ENCODE measurements at places on chromosomes 6 and 20.

- H3K36me3 ChIP-seq, result no peaks in the 10 kb centered on the region
- H3K27ac ChIP-seq, result peak overlapping the region; percentile 48
- H3K4me1 ChIP-seq, result no peaks in the 10 kb centered on the region
- no peak for DNase-seq
- no peak overlapping the region for H3K4me3 ChIP-seq
Measured at GRCh38 chr6:141164042-141164743, 968.5 kb upstream of the GJE1 start.

DNA sequence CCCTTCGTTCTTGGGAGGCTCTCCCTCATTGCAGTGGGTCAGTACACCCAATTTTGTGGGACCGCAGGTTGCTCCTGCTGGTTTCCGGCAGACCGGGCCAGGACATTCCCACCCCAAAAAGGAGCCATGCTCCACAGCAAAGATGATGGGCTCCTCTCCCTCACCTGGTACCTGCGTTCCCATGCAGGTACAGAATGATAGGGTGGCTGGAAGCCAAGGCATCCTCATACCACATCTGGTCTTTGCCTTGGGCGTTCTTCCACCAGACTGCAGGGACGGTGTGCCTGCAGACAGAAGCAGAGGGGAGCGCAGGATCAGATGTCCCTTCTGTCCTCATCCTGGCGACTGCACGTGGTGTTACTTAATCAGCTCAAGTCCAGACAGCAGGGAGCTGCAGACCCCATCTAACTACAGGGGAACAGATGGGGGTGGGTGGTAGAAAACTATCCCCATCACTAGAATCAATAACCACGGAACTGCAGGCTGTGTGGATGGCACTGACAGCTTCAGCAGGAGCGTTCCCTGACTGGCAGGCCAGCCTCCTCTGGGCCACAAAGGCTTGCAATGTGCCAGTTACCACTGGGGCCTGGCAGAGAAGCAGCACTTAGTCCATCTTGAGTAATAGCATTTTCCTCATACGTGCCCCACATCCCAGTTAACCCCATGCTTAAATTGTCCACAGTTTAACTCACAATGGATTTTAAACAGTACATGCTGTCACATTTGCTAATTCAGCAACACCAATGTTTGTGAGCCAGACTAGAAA lies 70.4 kb downstream of the ABHD12 start:
- H3K27ac ChIP-seq, result no peak overlapping the region
- H3K4me3 ChIP-seq, result no peak overlapping the region
- DNase-seq, result peak; percentile 43
- H3K36me3 ChIP-seq, result peaks cover 11% of the 10 kb centered on the region
- peaks cover 7% of the 10 kb centered on the region for H3K4me1 ChIP-seq

- no peak overlapping the region for H3K4me3 ChIP-seq
- no peaks in the 10 kb centered on the region for H3K27me3 ChIP-seq
- H3K27ac ChIP-seq, result no peak overlapping the region
- H3K4me1 ChIP-seq, result no peaks in the 10 kb centered on the region
- no peaks in the 10 kb centered on the region for H3K36me3 ChIP-seq
Measured at GRCh38 chr6:134491477-134491876, 173.6 kb upstream of the SGK1 start.

GRCh38 chr20:64203037-64203777 lies 39.0 kb downstream of the MYT1 start:
- H3K4me1 ChIP-seq, result no peaks in the 10 kb centered on the region
- no peak overlapping the region for H3K27ac ChIP-seq
- DNase-seq, result no peak
- H3K36me3 ChIP-seq, result no peaks in the 10 kb centered on the region

- no peak overlapping the region for H3K4me3 ChIP-seq
- DNase-seq, result no peak
- no peak overlapping the region for H3K27ac ChIP-seq
- H3K4me1 ChIP-seq, result no peaks in the 10 kb centered on the region
- no peaks in the 10 kb centered on the region for H3K27me3 ChIP-seq
- H3K36me3 ChIP-seq, result no peaks in the 10 kb centered on the region
Measured at GRCh38 chr6:22556266-22556665, 13.1 kb upstream of the HDGFL1 start.

DNA sequence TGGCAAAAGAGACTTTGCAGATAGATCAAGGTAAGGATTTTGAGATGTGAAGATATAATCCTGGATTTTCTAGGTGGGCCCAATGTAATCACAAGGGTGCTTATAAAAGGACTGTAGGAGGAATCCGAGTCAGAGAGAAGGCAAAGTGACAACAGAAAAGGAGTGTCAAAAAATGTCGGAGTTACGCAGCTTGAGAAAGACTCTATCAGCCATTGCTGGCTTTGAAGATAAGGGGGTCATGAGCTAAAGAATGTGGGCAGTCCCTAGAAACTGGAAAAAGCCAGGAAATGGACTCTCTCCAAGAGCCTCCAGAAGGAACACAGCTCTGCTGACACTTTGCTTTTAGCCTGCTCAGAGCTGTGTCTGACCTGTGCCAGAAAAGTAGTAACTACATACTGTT lies 8.7 kb upstream of the RWDD1 start:
- peak overlapping the region; percentile 38 for H3K27ac ChIP-seq
- H3K4me3 ChIP-seq, result no peak overlapping the region

GRCh38 chr6:166815629-166816028 lies 140.7 kb downstream of the RNASET2 start:
- H3K27me3 ChIP-seq, result no peaks in the 10 kb centered on the region
- no peak for DNase-seq
- H3K4me3 ChIP-seq, result no peak overlapping the region
- H3K36me3 ChIP-seq, result no peaks in the 10 kb centered on the region

DNA sequence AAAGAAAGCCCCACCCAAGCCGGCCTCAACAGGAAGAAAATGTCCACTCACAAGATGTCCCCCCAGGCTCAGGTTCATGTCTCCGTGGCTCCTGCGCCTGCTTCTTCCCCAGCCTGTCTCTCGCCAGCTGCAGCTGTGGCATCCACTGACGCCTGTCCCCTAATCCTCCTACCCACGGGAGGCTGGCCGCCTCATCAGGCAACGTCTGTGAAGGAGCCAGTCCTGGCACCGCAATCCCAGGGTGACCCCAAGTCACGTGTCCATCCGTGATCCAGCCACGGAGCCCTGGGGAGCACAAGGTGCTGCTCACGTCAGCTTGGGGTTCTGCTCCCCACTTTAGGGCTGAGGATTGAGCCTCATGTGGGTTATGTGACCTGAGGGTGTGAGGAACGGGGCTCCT lies 640.3 kb downstream of the CDH26 start:
- H3K36me3 ChIP-seq, result no peaks in the 10 kb centered on the region
- H3K4me3 ChIP-seq, result no peak overlapping the region
- H3K4me1 ChIP-seq, result no peaks in the 10 kb centered on the region
- DNase-seq, result no peak
- no peaks in the 10 kb centered on the region for H3K27me3 ChIP-seq
- H3K27ac ChIP-seq, result no peak overlapping the region

DNA sequence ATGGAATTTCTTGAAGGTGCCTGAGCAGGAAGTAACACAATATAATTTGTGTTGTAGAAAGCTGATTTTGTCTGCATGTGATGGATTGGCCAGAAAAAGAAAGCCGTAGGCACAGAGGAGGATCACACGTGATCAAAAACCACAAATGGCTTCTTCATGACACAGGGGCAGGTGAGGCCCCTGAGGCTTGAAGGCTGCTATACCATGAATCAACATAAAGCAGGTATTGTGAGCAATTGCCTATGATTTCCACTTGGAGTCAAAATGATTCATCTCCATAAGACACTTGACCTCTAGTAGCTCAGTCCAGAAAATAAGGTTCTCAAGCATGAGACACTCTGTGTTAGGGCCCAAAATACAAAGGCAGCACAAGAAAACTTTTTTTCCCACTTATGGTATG lies 42.4 kb upstream of the EYA4 start:
- no peaks in the 10 kb centered on the region for H3K36me3 ChIP-seq
- H3K4me3 ChIP-seq, result no peak overlapping the region
- no peaks in the 10 kb centered on the region for H3K4me1 ChIP-seq

DNA sequence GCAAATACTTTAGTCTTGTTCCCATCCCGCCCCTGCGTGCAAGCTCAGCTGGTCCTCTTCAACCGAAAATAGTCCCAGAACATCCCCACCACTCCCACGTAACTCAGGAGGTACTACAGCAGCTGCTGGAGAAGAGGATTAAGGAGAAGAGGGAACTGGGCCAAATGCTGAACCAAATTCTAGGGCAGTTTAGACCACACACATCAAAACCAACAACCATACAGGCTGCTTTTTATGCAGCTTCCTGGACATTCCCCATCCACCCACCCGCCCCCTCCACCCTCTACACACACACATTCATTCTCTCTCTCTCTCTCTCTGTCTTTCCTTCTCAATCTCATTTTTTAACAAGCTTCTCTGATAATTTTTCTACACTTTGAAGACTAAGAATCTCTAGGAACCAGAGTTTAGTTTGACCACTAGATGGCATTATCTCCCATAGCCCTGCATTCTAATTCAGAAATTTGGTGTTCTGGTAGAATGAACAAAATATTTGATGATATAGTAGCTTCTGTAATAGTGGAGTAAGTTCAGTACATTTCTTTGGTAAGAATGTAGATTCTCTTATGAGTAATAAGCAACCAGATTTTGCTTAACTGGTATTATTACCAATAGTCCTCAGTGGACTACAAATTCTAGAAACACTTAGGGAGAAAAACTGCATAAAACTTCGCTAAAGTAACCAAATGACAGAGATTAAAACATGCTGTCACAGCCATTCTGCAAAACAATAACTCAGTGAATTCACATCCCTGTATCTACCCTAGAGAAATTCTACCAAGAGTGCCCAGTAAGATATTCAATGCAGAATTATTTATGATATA lies 52.1 kb upstream of the BEND6 start:
- no peaks in the 10 kb centered on the region for H3K27me3 ChIP-seq
- no peak overlapping the region for H3K4me3 ChIP-seq
- H3K4me1 ChIP-seq, result no peaks in the 10 kb centered on the region
- H3K27ac ChIP-seq, result no peak overlapping the region
- no peak for DNase-seq

GRCh38 chr6:14996892-14997291 lies 249.0 kb upstream of the JARID2 start:
- H3K36me3 ChIP-seq, result no peaks in the 10 kb centered on the region
- no peak overlapping the region for H3K4me3 ChIP-seq
- no peak for DNase-seq
- no peak overlapping the region for H3K27ac ChIP-seq
- no peaks in the 10 kb centered on the region for H3K4me1 ChIP-seq
- H3K27me3 ChIP-seq, result no peaks in the 10 kb centered on the region

GRCh38 chr6:157144859-157145568 lies 178.3 kb downstream of the TMEM242 start:
- peaks cover 24% of the 10 kb centered on the region for H3K36me3 ChIP-seq
- peaks cover 41% of the 10 kb centered on the region for H3K4me1 ChIP-seq
- no peak for DNase-seq
- H3K27me3 ChIP-seq, result no peaks in the 10 kb centered on the region
- H3K27ac ChIP-seq, result peak overlapping the region; percentile 67
- peak overlapping the region; percentile 9 for H3K4me3 ChIP-seq

DNA sequence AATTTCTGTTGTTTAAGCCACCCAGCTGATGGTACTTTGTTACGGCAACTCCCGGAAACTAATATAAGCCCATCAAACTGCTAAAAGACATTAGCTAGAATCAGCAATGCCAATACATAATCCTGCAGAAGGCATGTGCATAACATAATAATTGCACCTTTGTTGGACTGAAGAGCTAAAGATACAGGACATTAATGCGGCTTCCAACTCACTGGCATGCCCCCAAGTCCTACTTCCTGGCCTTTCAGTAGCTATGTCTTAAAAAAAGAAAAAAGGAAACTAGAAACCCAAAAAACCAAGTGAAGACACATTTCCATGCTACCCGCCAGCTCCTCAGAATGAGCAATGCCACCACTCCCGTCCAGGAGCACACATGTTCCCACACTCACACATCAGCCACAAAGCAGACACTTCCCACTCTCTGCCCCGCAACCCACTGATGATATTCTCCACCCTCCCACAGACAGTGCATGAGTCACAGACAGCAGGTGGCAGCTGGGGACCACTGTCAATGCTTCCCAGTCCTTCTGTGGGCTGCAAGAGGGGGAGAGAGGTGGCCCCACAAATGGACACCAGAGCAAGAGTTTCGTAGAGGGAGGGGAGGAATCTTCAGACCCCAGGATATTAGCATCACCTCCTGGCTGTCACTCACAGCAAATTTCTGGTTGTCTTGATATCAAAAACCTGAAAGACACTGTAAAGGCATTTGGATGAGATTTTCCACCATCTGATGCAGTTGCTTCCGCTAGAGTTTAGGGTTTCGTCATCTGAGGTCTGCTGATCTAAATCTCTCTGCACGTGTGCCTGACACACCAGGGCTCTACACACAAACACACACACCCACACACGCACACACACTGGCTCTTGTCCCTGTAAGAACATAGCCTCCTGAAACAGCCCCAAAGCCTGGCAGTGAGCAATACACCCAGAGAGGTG lies 32.8 kb downstream of the GFOD1 start:
- peak; percentile 70 for DNase-seq
- H3K27ac ChIP-seq, result peak overlapping the region; percentile 67
- no peaks in the 10 kb centered on the region for H3K27me3 ChIP-seq
- H3K4me3 ChIP-seq, result no peak overlapping the region
- peaks cover 5% of the 10 kb centered on the region for H3K36me3 ChIP-seq

GRCh38 chr6:106751501-106752252 lies 122.3 kb downstream of the QRSL1 start:
- DNase-seq, result no peak
- no peak overlapping the region for H3K27ac ChIP-seq
- H3K36me3 ChIP-seq, result no peaks in the 10 kb centered on the region
- no peak overlapping the region for H3K4me3 ChIP-seq
- no peaks in the 10 kb centered on the region for H3K27me3 ChIP-seq
- no peaks in the 10 kb centered on the region for H3K4me1 ChIP-seq

GRCh38 chr20:9298906-9299305 lies 215.5 kb upstream of the LAMP5 start:
- no peaks in the 10 kb centered on the region for H3K27me3 ChIP-seq
- no peak overlapping the region for H3K4me3 ChIP-seq
- no peaks in the 10 kb centered on the region for H3K36me3 ChIP-seq
- no peak for DNase-seq

DNA sequence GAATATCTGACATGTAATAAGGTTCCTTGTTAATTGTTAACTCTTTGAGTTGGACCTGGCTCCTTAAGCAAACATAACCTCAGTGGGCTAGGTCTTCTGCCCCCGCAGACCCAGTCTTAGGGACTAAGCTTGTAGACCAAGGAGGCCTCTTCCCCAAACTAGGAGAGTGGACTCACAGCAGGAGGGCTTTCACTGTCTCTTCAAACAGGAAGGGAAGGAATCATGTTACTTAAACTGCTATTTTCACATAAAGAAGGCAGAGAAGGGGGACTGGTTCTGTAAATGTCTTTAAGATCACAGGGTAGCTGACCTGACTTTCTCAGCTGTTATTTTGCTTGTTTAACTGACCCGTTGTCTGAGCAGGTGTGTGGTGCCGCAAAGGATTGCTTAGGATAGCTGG lies 34.9 kb upstream of the PRDM1 start:
- H3K27ac ChIP-seq, result no peak overlapping the region
- peaks cover 6% of the 10 kb centered on the region for H3K4me1 ChIP-seq
- H3K36me3 ChIP-seq, result no peaks in the 10 kb centered on the region
- no peak overlapping the region for H3K4me3 ChIP-seq
- DNase-seq, result no peak
- no peaks in the 10 kb centered on the region for H3K27me3 ChIP-seq

GRCh38 chr6:121695329-121695728 lies 259.9 kb downstream of the GJA1 start:
- no peak for DNase-seq
- no peak overlapping the region for H3K27ac ChIP-seq
- H3K4me1 ChIP-seq, result no peaks in the 10 kb centered on the region
- H3K4me3 ChIP-seq, result no peak overlapping the region
- H3K27me3 ChIP-seq, result no peaks in the 10 kb centered on the region
- no peaks in the 10 kb centered on the region for H3K36me3 ChIP-seq

Measured in upper lobe of right lung (tissue), 1 donor.